Stomach (tissue), 19 donors: ENCODE measurements at places on chromosomes 2 and 18. TPM values are rescaled to one million over a fixed set of nuclear protein-coding genes. Genes with fewer than 3 reads are reported as not detected.
A peak's percentile ranks its signal among the peaks of the same experiment; 100 is the strongest.

- H3K27ac ChIP-seq: peak overlapping the region; percentile 4
- no peaks in the 10 kb centered on the region for H3K36me3 ChIP-seq
- no peaks in the 10 kb centered on the region for H3K4me1 ChIP-seq
- H3K4me3 ChIP-seq: no peak overlapping the region
Observed at GRCh38 chr2:30201990-30202389, 29.3 kb upstream of the LBH start.

DNA sequence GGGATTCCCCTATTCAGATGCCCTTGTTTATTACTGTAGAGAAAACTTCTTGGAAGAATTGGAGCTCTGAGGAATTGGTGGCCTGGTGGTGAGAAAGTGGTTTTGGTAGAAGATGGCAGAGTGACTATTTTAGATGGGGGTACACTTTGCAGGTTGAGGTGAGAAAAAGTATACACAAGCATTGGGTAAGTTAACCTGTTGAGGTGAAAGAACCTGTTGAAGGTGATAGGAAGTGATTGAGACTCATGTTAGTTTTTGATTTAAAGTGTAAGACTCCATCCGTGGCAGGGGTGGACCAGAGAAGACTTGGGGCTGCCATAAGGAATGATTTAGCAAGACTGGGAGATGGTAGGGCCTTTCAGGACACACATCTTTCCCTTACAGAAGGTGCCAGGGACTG is 3.1 kb downstream of the CCT7 start:
- peaks cover 58% of the 10 kb centered on the region for H3K4me1 ChIP-seq
- H3K4me3 ChIP-seq: no peak overlapping the region
- H3K27me3 ChIP-seq: no peaks in the 10 kb centered on the region
- peaks cover 45% of the 10 kb centered on the region for H3K36me3 ChIP-seq

- no peak overlapping the region for H3K27ac ChIP-seq
- no peaks in the 10 kb centered on the region for H3K4me1 ChIP-seq
- no peaks in the 10 kb centered on the region for H3K27me3 ChIP-seq
- no peak overlapping the region for H3K4me3 ChIP-seq
Observed at GRCh38 chr2:146826388-146826787, 1018.4 kb upstream of the ACVR2A start.

- peak; percentile 73 for DNase-seq
- no peaks in the 10 kb centered on the region for H3K4me1 ChIP-seq
- H3K4me3 ChIP-seq: no peak overlapping the region
- no peaks in the 10 kb centered on the region for H3K27me3 ChIP-seq
- no peaks in the 10 kb centered on the region for H3K36me3 ChIP-seq
Observed at GRCh38 chr2:5921081-5921642, 229.0 kb downstream of the SOX11 start.

- H3K4me1 ChIP-seq: peaks cover 15% of the 10 kb centered on the region
- DNase-seq: no peak
- no peak overlapping the region for H3K4me3 ChIP-seq
- H3K27me3 ChIP-seq: no peaks in the 10 kb centered on the region
Observed at GRCh38 chr2:73701968-73702665, 35.0 kb downstream of the TPRKB start.

- no peaks in the 10 kb centered on the region for H3K36me3 ChIP-seq
- H3K4me3 ChIP-seq: no peak overlapping the region
- no peak overlapping the region for H3K27ac ChIP-seq
- DNase-seq: no peak
- H3K27me3 ChIP-seq: no peaks in the 10 kb centered on the region
Observed at GRCh38 chr2:181978351-181979150, 7.1 kb upstream of the PPP1R1C start.

- H3K4me3 ChIP-seq: no peak overlapping the region
- no peaks in the 10 kb centered on the region for H3K27me3 ChIP-seq
- H3K4me1 ChIP-seq: peaks cover 16% of the 10 kb centered on the region
- no peak overlapping the region for H3K27ac ChIP-seq
Observed at GRCh38 chr18:35592298-35592697, 10.8 kb downstream of the GALNT1 start.

GRCh38 chr2:434625-435024 is 146.7 kb upstream of the ALKAL2 start:
- no peak for DNase-seq
- H3K4me3 ChIP-seq: no peak overlapping the region
- no peaks in the 10 kb centered on the region for H3K36me3 ChIP-seq
- H3K27ac ChIP-seq: no peak overlapping the region

GRCh38 chr2:23500836-23501235 is 115.9 kb downstream of the KLHL29 start:
- H3K4me3 ChIP-seq: no peak overlapping the region
- no peaks in the 10 kb centered on the region for H3K27me3 ChIP-seq
- H3K4me1 ChIP-seq: peaks cover 49% of the 10 kb centered on the region
- no peaks in the 10 kb centered on the region for H3K36me3 ChIP-seq

- H3K4me1 ChIP-seq: peaks cover 19% of the 10 kb centered on the region
- H3K36me3 ChIP-seq: no peaks in the 10 kb centered on the region
- no peak overlapping the region for H3K4me3 ChIP-seq
- no peak overlapping the region for H3K27ac ChIP-seq
- DNase-seq: peak; percentile 16
Observed at GRCh38 chr18:63974991-63975390, 5.1 kb downstream of the SERPINB8 start.

GRCh38 chr2:36059691-36060090 is 295.9 kb upstream of the CRIM1 start:
- no peak overlapping the region for H3K27ac ChIP-seq
- H3K27me3 ChIP-seq: no peaks in the 10 kb centered on the region
- no peaks in the 10 kb centered on the region for H3K4me1 ChIP-seq
- H3K36me3 ChIP-seq: no peaks in the 10 kb centered on the region
- H3K4me3 ChIP-seq: no peak overlapping the region

GRCh38 chr2:22904126-22904684 is 480.8 kb upstream of the KLHL29 start:
- no peaks in the 10 kb centered on the region for H3K4me1 ChIP-seq
- H3K27me3 ChIP-seq: no peaks in the 10 kb centered on the region
- H3K27ac ChIP-seq: no peak overlapping the region
- peak; percentile 38 for DNase-seq
- H3K4me3 ChIP-seq: no peak overlapping the region

DNA sequence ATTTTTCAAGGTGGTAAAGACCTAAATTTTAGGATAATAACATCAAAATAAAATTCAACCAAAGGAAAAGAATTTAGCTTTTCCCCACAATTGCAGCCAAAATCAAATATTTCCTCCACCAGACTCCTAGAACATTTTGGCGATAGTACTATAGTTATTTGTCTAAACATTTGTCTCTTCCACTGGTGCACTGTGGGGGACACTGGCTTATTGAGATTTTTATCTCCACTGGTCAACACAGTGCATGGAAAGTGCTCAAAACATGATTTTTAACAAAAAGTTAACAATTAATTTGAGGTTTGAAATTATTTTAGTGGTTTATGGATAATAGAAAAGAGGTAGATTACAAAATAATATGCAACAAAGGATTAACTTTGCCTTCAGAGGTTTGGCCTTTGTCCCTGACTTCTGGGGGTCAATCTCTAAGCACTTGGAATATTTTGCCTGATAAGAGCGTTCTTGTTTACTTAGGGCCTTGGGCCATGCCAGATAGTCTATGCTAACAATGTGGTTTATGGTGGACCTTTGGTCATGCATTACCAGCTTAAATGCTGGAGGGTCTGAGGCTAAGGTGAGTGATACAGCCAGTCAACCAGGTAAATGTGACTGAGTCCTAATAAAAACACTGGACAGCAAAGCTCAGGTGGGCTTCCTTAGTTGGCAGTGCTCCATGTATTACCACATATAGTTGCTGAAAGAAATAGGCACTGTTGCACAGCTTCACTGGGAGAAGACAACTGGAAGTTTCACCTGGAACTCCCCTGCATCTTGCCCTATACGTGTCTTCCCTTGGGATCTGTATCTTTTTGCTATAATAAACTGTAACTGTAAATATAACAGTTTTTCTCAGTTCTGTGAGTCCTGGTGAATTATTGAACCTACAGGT is 67.2 kb upstream of the SATB2 start:
- H3K4me1 ChIP-seq: no peaks in the 10 kb centered on the region
- H3K27me3 ChIP-seq: no peaks in the 10 kb centered on the region
- no peaks in the 10 kb centered on the region for H3K36me3 ChIP-seq

DNA sequence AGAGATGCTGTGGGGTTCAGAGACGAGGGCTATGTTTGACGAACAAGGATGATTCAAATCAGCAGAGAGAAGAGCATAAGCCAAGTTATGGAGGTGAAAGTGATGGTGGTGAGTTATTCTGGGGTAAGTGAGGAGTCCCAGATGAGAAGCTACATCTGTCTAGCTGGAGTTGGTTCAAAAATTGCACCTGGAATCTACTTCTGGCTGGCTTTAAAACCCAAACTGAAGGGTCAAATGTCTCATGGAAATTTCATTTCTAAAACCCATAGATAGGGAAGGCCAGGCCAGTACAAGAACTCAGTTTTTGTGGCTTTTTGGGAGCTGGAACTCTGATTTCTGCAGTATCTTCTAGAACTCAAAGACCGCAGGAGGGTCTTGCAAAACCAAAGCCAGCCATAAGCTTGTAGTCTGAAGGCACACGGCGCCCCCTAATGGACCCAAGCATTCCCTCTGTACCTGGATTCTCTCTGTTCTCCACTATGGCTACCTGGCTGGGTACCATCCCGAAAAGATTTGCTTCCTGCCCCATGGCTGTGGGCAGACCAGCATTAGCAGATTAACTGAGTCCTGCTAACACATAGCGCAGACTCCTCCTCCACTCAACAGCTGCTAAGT is 229.1 kb upstream of the SLC14A2 start:
- peak; percentile 77 for DNase-seq
- H3K4me1 ChIP-seq: peaks cover 4% of the 10 kb centered on the region
- H3K27ac ChIP-seq: no peak overlapping the region
- no peak overlapping the region for H3K4me3 ChIP-seq
- no peaks in the 10 kb centered on the region for H3K27me3 ChIP-seq
- H3K36me3 ChIP-seq: no peaks in the 10 kb centered on the region

- H3K36me3 ChIP-seq: peaks cover 22% of the 10 kb centered on the region
- H3K27ac ChIP-seq: no peak overlapping the region
- no peak for DNase-seq
- H3K27me3 ChIP-seq: no peaks in the 10 kb centered on the region
- no peaks in the 10 kb centered on the region for H3K4me1 ChIP-seq
Observed at GRCh38 chr2:39062320-39062719, 58.5 kb downstream of the SOS1 start.

- H3K27ac ChIP-seq: no peak overlapping the region
- H3K36me3 ChIP-seq: no peaks in the 10 kb centered on the region
Observed at GRCh38 chr2:201228912-201229290, 31.4 kb upstream of the CASP8 start.

DNA sequence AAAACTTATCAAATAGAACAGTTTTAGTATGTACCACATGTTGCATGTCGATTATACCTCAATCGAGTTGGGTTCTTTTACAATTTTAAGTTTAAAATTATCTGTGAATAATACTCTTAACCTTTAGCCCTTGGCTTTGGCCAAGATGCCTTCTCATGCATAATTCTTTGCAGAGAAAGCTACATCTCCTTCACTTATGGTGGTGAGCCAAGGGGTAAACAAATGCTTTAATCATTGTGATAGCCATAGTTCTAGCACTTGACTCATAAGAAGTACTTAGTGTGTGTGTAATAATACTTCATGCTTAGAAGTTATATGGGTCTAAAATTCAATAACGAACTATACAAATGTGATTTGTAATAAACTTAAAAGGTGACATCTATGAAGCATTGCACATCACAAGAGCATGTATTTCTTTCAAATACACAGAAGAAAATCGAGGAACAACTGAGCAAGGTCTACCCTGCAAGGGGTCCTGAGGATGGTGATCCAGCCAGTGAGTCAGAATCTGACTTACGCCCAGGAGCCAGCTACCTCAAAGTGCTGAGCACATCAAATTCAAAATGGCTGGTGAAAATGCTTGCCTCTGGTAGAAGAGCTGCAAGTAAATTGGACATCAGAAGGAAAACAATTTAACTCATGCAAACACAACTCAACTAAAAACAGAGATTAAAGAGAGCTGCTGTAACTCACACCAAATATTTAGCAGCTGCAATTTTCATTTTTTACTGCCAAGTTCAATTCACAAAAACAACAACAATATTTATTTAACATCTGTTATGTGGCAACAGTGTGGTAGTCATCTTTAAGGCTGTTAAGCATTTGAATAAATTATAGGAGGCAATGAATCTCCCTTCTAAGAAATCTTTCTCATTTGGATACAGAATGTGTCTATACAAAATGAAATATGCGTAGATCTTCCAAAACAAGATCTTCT is 23.8 kb upstream of the TTC39C start:
- no peak for DNase-seq
- no peaks in the 10 kb centered on the region for H3K4me1 ChIP-seq
- H3K27ac ChIP-seq: no peak overlapping the region
- no peaks in the 10 kb centered on the region for H3K27me3 ChIP-seq
- no peak overlapping the region for H3K4me3 ChIP-seq

- no peak for DNase-seq
- no peak overlapping the region for H3K4me3 ChIP-seq
- H3K36me3 ChIP-seq: peaks cover 50% of the 10 kb centered on the region
- H3K4me1 ChIP-seq: no peaks in the 10 kb centered on the region
Observed at GRCh38 chr2:27647289-27647688, 16.1 kb downstream of the SUPT7L start.

Gene CYTIP
- total RNA-seq: 30.7 TPM

Gene HMSD
- not detected for total RNA-seq

Gene RSAD2
- 9.2 TPM for total RNA-seq

Gene EN1
- not detected for total RNA-seq

Gene MAP3K19
- total RNA-seq: not detected

Gene CABYR
- not detected for total RNA-seq
